NCI-H524 treated with DMSO at 0.1 percent for 48 hours (cell line): ENCODE measurements at places on chromosomes 3 and 15.

- no peak for DNase-seq
Measured at GRCh38 chr3:52494886-52495495, at the start of gene STAB1. Gene STAB1 (plus strand): TSS chr3:52495338. CDS start chr3:52495414, 76 bp downstream.

DNA sequence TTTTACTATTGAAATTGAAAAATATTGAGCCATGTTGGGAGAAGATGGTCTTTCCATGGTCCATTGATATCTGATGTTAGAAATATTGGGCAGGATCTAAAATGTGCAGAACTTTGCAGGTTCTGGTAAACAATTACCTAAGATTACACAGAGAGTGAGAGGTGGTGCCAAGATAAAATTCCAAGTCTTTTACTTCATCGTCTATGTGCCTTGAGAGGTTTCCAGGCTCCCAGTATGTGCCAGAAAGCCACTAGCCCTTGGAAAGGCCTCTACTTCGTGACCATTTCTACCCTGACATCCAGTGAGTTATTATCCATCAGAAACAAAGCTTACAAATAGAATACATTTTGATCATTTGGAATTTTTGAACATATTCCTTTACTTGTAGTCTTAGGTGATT lies 27.6 kb downstream of the CD200 start:
- no peak for DNase-seq

DNA sequence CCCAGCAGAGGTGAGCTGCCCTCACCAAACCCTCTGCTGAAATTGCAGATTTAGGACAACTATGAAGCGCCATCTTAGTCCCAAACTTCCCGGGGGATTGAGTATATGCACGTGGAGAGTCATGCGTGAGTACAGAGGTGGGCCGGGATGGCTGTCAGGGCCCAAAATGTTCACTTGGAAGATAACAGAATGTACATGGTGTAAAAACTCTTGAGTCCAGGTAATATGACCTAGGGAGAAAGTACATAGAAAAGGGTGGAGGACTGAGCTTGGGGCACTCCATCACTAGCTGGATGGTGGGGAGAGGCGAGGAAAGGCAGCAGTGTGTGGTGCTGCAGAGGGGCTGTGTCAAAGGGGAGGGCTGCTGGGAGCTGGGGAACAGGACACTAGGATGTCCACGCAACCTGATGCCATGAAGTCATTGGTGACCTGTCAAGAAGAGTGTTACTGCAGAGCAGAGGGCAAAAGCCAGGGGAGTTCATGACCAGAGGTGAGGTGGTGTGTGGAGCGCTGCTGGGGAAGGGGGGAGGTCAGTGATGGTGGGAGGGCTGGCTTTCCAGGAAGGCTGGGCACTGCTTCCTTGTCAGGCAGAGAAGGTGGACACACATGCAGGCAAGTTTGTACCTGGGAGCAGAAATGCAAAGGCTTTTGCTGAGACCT lies 236.2 kb upstream of the LYSMD4 start:
- DNase-seq: no peak

DNA sequence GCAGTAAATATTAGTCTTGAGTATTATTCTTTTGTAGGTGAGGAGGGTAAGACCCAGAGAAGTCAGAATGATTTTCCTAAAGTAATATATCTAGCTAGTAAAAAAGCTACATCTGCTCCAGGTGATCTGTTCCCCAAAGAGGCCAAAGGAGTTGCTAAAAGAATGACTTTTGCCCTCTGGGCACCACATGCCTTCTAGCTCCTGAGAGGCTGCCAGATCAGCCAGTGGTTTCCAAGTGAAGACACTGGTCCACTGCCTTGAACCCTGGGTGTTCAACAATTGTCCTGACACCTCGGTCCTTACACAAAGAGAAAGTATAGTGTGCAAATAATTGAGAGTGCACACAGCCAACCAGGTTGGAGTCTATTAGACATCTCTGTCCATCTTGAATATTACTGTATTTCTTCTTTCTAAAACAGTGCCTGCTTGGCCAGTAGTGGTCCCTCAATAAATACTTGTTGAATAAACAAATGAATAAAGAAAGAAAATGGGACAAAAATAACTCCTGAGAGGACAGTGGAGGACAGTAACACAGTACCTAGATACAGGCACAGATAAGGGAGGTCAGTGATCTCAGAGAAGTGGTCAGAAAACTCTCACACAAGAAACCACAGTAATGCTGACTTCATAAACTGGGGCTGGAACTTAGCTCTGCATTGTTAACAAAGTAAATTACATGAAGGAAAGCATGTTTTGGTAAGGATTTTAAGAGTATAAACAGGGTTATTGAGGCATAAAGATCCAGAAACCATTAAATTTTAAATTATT lies 56.6 kb upstream of the CSTA start:
- no peak for DNase-seq

GRCh38 chr3:193548406-193548805 lies 6.3 kb downstream of the ATP13A4 start:
- DNase-seq: no peak

DNA sequence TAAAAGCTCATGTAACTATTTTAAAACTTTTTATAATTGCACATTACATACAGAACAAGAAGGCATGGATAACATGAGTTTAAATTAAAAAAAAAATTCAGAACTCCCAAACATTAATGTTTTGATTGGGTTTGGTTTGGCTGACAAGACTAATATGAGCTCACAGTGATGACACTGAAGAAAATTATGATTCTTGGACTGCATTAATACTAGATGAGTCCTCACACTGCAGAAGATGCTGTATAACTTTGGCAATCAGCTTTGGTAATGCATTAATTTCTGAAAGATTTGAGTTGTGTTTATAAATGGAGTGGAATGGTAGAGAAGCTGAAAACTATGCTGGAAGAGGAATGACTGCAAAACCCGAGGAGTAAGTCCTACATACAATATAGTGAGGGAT lies 358.9 kb downstream of the PLCL2 start:
- DNase-seq: no peak

- no peak for DNase-seq
Measured at GRCh38 chr15:34927726-34928125, 41.8 kb downstream of the AQR start.

DNA sequence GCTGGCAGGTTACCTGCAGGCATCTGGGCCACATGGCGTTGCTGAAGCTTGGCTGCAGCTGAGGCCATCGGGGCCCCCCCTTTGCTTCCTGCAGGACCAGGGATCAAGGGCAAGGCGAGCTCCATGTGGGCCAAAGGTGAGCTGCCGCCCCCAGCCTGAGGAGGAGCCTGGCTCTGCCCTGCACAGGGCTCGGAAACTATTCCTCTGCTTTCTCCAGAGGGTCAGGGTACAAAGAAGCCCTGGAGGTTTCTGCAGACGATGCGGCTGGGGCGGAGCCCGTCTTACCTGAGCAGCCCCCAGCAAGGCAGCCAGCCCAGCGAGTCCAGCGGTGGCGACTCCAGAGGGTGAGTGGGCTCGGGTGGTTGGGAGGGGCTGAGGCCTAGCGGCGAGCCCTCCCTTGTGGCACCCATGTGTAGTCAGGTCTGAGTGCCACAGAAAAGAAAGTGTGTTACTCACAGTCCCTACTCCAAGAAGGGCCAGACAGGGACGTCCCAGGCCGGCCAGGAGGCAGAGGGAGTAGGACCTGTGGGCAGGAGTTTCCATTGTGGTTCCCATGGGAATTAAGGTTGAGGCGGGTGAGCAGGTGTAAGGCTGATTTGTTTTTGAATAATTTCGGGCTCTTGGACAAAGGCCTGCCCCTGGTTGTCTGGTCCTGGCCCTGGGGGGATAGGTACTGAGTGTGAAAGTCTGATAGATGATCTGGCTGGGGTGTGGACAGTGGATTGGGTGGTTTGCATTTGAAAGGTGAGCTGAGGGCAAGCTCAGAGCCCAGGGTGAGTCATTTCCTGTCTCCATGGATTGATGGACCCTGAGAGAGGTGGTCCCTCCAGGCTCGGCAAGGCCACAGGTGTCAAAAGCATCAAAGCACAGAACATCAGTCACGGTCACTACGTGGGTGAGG lies 25.4 kb downstream of the CFAP100 start:
- no peak for DNase-seq

- no peak for DNase-seq
Measured at GRCh38 chr3:146159616-146160320, 1.2 kb downstream of the PLOD2 start.

DNA sequence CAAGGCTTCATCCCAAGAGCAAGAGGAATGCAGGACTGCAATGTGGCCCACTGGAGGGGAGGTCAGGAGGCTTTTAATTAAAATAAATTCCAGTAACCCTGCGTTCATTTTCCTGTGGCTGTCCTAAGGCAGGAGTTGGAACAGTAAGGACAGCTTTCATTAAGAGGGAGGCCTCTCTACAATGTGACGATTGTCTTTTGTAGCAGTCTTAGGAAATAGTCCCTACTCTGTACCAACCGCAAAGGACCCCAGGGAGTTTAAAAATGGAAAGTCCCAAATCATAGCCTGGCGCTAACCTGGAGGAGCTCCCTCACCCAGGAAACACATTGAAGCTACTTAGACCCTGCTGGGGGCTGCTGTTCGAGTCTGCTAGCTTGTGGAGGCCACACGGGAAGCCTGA lies 62.8 kb downstream of the SYNM start:
- no peak for DNase-seq

DNA sequence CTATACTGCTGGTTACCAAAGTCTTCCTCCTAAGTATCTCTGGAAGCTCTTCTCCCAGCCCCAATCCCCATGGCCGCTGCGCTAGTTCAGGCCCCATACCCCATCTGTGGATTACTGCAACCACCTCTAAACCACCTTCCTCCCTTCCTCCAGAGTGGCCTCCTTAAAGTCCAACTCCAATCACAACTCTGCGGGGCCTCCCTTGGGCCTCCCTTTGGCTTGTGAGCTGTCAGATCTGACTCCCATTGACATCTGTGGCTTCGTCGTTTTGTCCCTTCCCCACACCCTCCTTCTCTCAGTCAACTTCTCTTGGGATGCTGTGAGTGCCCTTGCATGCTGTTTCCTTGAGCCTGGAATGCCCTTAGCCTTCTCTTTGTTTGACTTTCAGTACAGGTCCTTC lies 9.3 kb upstream of the HRH1 start:
- DNase-seq: no peak

GRCh38 chr15:58484791-58485600 lies 53.2 kb downstream of the LIPC start:
- DNase-seq: no peak

GRCh38 chr3:102205647-102206046 lies 229.2 kb upstream of the ZPLD1 start:
- DNase-seq: no peak

DNA sequence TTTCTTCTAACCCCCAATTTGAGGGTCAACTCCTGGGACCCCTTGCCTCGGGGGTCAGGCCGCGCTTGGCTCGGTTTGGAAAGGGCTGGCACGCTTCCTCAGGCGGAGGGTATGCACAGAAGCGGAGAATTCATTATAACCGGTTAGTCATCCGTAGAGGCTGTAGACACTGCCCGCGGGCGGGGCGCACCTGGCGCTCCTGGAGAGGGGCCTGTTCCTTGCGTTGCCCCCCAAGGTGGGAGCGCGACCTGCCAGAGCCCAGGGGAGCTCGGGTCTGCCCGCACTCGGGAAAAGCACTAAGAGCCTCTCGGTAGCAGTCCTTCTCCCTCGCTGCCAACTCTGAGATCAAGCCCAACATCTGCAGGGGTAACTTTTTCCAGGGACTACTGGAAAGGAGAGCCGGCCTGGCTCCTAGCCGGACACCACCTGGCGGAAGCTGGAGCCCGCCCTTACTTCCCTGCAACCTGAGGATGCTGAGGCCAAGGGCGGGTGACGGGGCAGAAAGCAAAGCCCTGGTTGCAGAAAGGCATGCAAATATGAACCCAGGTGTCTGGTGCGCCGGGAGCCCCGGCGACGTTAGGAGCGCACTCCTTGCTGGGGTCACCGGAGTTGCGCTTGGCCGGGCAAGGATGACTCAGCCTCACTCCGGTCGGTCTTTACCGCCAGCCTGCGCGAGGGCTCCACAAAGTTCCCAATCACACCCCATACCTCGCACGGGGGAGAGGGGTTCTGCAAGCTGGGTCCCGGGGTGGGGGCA lies 1.5 kb upstream of the CACNA2D3 start:
- DNase-seq: no peak

DNA sequence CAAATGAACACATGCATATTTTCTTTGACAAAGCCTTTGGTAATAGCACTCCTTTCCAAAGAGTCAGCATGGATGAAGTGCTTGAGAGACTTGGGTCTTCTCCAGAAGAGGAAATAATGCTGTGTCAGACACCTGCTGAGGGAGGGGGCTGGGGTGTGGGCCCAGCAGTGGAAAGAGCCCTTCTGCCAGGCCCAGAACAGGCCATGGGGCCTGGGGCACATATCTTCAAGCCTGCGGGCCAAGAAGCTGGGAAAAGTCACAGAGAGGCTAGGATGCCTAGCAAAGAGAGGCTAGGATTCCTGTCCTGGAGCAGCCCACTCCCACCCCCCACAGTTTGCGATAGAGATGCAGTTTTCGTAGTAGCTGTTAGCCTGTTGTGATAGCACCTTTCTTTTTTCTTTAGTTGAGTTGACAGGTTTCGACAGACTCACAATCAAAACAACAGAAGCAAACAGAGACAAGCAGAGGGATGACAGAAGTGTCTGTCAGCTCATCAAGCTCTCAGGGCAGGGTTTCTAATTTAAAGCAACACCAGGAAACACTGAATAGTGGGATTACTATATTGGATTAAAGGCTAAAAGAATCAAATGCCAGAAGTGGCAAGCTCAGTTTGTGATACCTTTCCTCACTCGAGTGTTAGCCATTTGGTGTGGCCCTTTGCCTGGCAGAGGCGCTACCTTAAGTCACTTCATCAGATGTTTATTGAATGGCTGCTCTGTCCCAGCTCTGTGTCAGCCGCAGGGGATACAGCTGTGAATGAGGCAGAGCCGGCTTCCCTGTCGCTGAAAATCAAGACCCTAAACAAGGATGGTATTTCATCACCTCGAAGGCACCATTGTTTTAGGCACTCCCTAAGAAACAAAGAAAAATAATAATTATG lies 19.0 kb downstream of the CMTM7 start:
- peak; percentile 91 for DNase-seq

- DNase-seq: no peak
Measured at GRCh38 chr3:81249540-81250029, 511.9 kb downstream of the GBE1 start.

- no peak for DNase-seq
Measured at GRCh38 chr15:63391669-63392360, 10.2 kb upstream of the CA12 start.

DNA sequence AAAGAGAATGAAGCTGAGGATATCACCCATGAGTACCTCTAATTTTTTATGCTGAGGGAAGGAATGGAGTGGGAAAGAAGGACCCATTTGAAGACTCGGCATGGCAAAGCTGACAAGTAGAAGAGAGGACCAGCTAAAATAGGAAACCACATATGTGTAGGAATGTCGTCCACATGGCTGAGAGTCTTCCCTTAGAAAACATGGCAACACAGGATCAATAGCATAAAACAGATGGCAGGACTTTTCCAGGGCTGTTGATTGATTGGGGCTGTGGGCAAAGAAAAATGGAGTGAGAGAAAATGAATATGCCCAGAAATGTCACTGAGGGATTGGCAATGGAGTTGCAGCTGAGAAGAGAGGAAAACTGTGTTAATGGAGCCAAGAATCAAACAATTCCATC lies 76.2 kb upstream of the PRICKLE2 start:
- no peak for DNase-seq

- DNase-seq: no peak
Measured at GRCh38 chr15:91966194-91966552, 112.7 kb downstream of the SLCO3A1 start.

- DNase-seq: no peak
Measured at GRCh38 chr15:67573194-67573593, 30.7 kb downstream of the MAP2K5 start.

GRCh38 chr3:24343084-24343783 lies 151.4 kb downstream of the THRB start:
- DNase-seq: no peak
